ENCODE measurements at places on chromosomes 11 and 22.

DNA sequence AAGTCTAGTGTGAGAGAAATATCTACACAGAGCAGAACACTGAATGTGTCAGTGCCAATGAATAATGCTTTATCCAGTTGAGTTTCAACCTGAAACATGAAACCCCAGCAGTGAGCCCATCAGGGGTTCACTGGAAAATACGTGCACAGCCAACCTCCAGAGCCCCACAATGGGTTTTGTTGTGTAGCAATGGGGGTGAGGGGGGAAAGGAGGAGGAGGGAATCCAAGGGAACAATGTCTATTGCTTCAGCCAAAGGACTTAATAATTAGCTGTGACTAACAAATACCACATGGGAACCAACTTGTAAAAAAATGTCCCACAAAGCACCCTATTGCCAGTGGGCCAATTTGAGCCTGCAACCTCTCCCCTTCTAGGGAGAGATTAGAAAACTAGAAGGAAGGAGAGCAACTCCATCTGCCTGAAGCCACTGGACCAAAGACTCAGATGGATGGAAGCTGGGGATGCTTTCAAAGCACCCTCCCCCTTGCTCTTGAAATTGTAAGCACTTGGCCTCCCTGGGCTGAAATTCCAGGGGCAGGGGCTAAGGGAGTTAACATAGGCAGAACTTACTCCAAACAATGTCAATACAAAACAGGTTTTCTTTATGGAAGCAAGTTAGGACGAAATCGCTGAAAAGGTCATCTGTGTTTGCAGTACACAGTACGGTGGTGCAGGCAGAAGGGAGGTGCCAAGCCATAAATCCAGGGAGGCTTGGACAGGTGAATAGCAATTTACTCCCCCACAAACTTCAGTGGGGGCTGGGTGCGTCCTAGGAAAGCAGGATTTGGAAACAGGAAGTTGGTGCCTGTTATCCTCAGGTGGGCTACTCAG is 99.8 kb downstream of the ARL14EP start:
- no peak for DNase-seq

GRCh38 chr11:29495676-29496075 is 521.2 kb downstream of the KCNA4 start:
- no peak for DNase-seq

- DNase-seq, result no peak
Measured at GRCh38 chr11:112255067-112255720, 5.5 kb downstream of the PLET1 start.

- no peak for DNase-seq
Measured at GRCh38 chr11:110337570-110338193, 41.3 kb upstream of the RDX start.

GRCh38 chr22:41776381-41776780 is 24.1 kb upstream of the CCDC134 start:
- DNase-seq, result no peak

DNA sequence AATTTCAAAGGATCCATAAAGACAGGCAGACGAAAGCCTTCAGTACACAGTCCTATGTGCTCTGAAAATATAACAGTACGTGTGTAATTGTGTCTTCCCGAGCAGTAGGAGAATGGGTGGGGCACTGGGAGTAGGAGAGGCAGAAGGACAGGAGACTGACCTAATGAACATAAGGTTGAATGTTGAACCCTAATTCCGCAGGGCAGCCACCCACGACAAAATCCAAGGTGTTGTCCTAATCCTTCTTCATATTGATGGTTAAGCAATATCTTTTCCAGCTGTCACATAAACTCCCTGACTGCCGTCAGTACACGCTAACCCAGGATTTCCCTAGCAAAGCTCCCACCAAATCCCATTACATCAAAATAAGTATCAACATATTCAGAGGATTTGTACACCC is 34.5 kb downstream of the SPATA19 start:
- no peak for DNase-seq

- no peak for DNase-seq
Measured at GRCh38 chr11:33674035-33674814, 26.4 kb downstream of the C11orf91 start.

GRCh38 chr22:48358886-48359612 is 1468.6 kb downstream of the BRD1 start:
- DNase-seq, result no peak

DNA sequence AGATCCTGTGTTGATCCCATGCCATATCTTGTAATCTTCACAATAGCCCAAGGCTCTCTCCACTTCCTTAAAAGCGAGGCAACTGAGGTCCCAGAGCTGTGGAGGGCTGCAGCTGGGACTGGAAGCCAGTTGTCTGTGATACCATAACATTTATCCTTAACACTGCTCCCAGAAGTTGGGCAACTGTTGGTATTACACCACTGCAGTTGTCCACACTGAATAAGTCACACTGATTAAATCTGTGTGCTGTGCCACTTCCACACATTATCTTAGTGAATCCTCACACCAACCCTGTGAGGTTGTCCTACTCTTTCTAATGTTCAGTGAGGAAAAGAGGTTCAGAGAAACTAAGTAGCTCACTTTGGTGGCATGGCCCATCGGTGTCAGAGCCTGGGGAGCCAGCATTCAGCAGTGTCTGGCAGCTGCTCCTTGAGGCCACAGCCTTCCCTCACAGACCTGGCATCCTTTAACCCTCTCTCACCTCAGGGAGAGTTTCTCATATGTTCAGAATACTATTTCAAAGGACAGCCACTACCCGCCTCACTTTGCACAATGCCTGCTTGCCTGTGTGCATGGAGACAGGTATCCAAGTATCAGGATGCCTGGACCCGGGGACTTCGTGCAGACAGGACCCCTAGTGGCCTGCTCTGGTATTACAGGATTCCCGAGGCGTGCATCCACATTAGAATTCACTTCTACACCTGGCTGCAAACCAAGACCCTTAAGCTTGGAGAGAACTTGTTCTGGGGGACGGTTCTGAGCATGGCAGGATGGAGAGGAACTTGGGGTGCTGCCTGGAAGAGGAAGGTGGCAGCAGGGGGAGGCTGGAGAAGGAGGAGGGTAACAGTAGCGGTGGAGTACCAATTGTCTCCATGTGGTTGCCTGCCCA is 221.9 kb upstream of the TBCEL start:
- DNase-seq, result no peak

DNA sequence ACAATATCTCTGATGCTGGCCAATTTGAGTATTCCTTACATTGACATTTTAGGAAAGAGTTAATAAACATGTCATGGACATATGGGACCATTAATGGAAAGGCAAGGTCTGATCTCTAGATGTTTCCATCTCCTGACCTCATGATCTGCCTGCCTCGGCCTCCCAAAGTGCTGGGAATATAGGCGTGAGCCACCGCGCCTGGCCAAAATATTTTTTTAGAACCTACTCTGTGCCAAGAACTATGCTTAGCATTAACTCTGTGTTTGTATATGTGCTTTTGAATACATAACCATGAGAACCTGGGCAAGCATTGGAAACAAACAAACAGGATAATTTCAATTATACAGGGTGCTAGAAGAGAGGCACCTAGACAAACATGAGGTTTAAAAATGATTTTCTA is 123.2 kb downstream of the ATG16L2 start:
- DNase-seq, result no peak

DNA sequence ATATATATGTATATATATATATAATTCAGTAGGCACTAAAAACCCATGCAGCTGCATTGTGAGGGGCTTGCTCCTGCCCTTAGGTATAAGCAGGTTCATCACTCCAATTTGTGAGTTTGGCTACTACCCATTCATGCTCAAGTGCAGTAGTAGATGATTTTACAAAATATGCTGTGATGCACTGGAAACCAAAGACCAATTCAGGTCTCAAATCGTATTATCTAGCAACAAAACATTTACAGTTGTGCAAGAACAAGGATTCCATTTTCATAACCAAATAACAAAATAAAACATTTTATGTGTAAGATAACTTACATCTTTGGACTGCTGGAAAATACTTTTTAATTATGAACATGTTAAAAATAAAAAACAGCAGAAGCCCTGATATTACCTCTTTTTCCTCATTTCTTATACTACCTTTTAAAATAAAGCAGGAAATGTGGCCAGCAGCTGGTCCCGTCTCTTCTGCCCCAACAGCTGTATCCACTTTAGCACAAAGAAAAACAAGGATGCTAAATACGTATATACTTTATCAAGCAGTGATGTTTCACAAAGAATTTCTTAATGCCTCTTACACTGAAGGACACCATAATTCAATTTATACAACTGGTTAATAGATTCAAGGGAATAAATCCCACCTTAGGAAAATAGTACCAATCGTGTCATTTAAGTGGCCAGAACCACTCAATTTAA is 2.8 kb downstream of the CREBZF start:
- no peak for DNase-seq

DNA sequence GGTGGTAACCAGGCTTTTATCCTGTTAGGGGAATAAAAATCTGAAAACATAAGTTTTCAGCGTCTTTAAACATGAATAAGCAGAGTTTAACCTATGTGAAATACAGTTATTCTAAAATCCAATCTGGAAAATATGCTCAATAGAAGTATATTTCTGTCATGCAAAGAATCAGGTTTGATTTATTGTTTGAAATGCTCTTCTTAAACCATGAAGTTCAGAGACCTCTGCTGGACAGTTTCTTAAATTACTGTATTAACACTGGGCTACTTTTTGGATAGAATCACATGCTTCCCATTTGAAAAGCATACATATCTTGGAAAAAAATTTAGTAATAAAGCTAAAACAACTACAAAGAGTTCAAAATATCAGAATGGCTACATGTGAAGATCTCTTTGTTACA is 25.4 kb downstream of the APIP start:
- no peak for DNase-seq

GRCh38 chr11:18523084-18523483 is 3.7 kb downstream of the TSG101 start:
- no peak for DNase-seq

DNA sequence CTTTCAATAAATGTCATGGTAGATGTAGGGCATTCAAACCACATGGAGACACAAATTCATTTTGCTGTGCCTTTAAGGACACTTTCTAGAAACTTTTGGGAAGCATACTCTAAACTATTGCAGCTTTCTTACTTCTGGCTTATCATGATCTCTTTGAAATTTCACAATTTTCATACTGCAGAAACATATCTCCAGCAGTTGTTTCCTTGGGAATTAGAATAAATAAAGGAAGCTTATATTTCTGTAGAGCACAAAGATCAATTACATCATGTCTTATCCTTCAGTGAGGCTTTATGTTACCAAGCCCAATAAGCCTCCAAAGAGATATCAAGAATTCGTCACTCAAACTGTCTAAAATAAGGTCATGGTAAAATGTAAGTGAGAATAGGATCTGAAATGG is 74.5 kb upstream of the RAB38 start:
- DNase-seq, result no peak

- DNase-seq, result no peak
Measured at GRCh38 chr11:45674481-45675190, 9.2 kb upstream of the CHST1 start.

DNA sequence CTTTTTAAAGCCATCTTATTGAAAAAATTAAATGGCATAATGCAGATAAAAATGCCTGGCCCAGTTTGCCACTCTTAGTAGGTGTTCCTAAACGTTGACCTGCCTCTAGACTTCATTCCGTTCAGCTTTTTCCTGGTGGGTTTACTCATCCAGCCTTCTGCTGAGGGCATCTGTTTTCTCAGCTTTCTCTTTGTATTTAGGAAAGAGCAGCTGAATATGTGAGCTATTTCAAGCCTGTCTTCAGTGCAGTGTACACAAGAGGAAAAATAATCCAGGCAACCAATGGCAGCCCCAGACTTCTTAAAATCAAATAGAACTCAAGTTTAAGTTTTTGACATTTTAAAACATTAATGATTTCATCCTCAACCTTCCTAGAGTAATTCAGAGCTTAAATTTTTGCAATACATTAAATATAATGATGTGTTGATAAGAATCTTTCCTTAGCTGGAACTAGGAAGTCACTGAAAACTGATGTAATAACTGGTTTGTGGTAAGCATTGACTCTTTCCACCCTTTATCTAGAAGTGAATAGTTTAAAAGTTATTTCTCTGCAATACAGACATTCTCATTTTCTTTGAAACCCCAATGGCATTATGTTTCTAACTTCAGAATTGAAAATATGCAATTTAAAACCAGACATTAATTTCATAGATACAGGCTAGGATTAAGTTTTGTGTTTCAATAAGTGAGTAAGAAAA is 165.4 kb downstream of the AASDHPPT start:
- DNase-seq, result no peak

DNA sequence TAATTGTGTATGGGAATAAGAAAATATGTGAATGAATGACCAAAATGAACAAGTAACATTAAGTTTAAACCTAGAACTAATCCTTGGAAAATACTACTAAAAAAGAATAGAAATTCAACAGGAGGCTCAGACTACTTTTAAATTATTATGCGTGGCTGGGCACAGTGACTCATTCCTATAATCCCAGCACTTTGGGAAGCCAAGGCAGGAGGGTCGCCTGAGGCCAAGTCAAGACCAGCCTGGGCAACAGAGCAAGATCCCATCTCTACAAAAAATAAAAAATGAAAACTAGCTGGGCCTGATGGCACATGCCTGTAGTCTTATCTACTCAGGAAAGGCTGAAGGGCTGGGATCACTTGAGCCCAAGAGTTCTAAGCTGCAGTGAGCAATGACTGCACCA is 85.4 kb upstream of the CLNS1A start:
- no peak for DNase-seq

DNA sequence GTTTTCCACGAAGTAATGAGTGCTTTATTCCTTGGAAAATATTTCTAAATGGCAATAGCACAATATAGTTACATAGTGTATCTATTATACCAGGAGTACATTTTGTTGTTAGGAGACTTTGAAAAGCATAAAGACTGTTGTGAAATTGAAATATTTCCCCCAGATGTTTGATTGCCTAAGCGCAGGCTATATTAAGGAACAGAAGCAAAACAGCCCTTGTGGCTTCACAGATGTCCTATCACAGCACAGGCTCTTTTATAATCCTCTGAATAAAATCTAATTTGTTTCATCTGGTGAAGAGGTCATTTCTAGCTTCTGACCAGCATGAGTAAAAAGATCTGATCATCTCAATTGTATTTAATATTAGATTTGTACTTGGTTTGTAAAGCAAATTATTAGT is 48.2 kb downstream of the BSX start:
- no peak for DNase-seq

- DNase-seq, result no peak
Measured at GRCh38 chr11:16028419-16028818, 327.9 kb downstream of the SOX6 start.

- DNase-seq, result no peak
Measured at GRCh38 chr11:19617696-19618523, 94.7 kb upstream of the NAV2 start.

DNA sequence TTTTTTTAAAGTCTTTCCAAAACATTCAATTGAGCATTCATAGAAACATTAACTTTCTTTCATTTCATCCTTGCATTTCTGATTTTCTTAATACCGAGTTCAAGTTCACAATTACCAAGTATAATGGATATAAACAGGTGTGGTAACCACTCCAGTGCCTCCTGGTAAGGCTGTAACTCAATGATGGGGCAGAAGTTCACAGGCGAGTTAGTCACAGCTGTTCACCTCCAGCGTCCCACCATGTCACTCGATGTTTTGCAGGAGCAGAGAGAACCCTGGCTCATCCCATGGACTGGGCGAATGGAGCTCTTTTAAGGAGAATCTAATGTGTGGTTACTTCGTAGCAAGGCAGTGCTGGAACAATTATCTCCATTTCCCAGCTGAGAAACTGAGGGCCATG is 94.4 kb upstream of the ALX4 start:
- no peak for DNase-seq
